ENCODE measurements at places on chromosomes 16 and 17.

GRCh38 chr16:5108505-5109158 is 11.0 kb upstream of the EEF2KMT start:
- DNase-seq: no peak

GRCh38 chr17:55303701-55304145 is 39.0 kb downstream of the HLF start:
- DNase-seq: no peak

GRCh38 chr17:9456330-9456729 is 119.3 kb downstream of the STX8 start:
- no peak for DNase-seq

GRCh38 chr16:57676553-57677085 is 8.5 kb downstream of the ADGRG3 start:
- no peak for DNase-seq

GRCh38 chr16:71264299-71264698 is 24.9 kb downstream of the CMTR2 start:
- peak; percentile 10 for DNase-seq

GRCh38 chr17:3558603-3559269 is 1.1 kb upstream of the TRPV3 start:
- DNase-seq: peak; percentile 47

DNA sequence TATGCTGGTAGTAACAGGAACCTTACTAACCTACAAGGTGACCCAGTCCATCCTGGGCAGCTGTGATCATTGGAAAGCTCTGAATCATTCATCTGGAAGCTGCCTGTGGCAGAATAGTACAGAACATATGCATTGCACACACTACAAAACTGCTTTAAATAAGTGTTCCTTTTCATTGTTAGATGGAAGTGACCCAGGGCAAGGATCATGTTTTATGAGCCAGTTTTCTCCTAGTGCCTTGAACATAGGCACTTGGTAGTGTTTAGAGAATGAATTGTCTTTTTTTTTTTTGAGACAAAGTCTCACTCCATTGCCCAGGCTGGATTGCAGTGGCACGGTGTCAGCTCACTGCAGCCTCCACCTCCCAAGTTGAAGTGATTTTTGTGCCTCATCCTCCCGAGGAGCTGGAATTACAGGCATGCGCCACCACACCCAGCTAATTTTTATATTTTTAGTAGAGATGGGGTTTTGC is 55.4 kb downstream of the TENT4B start:
- peak; percentile 55 for DNase-seq

GRCh38 chr17:61904094-61904710 is 23.6 kb downstream of the INTS2 start:
- no peak for DNase-seq

- DNase-seq: no peak
Measured at GRCh38 chr17:75098861-75099260, 10.9 kb upstream of the ARMC7 start.

- no peak for DNase-seq
Measured at GRCh38 chr16:75446416-75446815, 13.1 kb upstream of the CFDP1 start.

DNA sequence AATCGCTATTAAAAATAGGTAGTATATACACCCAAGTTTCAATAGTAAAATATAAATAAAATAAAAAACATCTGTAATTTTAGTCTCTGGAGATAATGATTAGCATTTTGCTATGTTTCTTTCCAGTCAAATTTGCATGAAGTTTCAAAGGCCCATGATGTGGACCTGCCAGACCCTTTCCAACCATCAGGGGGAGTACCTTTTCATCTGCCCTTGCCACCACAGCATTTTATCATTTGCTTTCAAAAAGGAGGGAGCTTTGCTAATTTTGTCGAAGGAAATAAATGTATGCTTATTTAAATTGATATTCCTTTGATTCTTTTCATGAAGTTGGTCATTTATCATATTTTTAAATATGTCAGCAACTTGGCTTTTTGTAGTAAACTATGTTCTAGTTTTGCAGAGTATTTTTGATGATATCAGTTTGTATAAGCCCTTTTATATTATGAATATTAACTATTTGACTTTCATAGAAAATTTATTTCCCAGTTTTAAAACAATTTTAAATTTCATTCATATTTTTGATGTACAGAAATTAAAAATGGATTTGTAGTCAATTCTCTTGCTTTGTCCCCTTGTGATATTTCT is 115.2 kb upstream of the NETO2 start:
- peak; percentile 29 for DNase-seq

GRCh38 chr16:13038591-13038990 is 137.2 kb downstream of the SHISA9 start:
- no peak for DNase-seq

DNA sequence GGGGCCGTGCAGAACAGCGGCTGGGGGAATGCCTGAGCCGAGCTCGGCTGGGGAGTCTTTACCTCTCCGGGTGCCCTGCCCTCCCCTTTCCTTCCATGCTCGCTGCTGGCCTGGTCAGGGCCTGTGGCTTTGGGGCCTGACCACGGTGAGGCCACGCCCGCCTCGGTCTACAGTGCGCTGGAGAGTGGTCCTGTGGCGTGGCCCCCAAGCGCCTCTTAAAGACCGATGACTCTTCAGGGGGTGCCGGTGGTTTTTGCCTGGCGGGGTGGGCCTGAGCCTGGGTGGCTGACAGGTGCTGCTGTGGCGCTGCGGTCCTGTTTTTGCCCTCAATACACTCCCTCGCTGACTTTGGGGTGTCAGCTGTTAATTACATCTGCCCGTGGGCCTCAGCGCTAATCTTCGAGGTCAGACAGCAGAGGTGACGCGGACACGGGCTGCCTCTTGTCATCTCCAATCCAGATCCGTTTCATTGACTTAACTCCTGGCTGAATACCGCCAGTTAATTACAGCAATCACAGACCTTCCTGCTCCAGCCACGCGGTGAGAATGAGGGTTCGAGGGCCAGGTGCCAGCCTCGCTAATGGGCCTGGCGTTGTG is 29.7 kb downstream of the GSE1 start:
- peak; percentile 43 for DNase-seq

- DNase-seq: no peak
Measured at GRCh38 chr17:62860962-62861873, 53.1 kb upstream of the MARCHF10 start.

DNA sequence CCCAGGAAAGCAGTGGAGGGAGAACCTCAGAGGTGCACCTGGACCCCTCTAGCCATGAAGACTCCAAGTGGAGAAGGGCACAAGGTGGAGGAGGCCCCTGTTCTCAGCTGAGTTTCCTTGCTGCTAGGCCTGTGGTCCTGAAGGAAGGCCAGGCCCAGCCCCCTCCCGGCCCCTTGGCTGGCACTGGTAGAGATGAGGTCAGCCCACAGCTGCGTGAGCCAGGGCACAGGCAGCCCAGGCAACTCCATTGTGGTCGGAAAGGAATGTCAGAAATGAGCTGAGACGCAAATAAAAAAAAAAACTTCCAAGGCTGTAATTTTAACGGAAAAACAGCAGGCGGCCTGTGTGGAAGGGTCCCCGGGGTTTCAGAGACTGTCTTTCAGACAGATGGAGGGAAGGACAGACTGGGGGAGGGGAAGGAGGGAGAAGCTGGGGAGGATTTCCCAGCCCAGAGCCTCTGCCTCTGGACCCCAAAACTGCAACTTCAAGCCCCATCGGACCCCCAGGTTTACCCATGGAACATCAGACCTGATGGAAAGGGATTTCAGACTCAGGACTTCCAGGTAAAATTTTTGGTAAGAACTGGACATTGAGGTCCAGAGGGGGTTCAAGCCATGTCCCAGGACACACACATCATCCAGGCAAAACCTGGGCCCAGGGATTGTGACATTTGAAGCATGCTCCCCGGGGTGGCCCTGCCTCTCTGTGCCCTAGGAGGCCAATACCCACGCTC is 25.6 kb upstream of the MRPS23 start:
- DNase-seq: peak; percentile 96

DNA sequence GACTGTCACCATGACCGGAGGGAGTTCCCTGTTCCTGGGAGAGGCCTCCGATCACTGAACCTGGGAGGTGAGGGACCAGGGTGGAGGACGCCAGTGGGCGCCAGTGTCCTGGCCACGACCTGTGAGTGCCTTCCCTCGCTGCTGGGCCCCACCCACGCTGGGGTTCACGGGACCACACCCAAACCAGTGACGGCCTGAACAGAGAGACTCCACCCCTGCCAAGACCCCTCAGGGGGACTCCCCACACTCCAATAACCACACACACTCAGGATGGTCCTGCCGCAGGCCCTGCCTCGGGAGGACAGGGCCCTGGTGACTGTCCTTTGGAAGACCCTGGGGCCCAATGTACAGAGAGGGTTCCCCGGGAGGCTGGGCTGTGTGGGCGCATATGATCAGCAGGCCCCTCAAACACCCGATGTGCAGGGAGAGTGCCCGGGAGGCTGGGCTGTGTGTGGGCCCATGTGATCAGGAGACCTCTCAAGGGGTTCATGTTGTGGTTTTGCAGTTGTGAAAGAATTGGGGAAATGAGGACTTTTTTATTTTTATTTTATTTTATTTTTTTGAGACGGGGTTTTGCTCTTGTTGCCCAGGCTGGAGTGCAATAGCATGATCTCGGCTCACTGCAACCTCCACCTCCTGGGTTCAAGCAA is 26.6 kb downstream of the TPSD1 start:
- no peak for DNase-seq

DNA sequence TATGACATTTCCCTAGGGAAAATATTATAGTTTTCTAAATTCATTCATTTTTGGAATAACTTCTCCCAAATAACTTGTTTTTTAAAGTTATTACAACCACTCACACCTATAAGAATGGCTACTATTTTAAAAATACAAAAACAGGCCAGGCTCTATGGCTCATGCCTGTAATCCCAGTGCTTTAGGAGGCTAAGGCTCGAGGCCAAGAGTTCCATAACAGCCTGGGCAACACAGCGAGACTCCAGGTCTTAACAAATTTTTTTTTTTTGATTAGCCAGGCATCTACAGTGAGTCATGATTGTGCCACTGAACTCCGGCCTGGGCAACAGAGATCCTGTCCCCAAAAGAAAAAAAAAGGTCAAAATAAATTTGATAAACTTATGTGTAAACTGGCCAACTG is 43.6 kb upstream of the YPEL2 start:
- no peak for DNase-seq

DNA sequence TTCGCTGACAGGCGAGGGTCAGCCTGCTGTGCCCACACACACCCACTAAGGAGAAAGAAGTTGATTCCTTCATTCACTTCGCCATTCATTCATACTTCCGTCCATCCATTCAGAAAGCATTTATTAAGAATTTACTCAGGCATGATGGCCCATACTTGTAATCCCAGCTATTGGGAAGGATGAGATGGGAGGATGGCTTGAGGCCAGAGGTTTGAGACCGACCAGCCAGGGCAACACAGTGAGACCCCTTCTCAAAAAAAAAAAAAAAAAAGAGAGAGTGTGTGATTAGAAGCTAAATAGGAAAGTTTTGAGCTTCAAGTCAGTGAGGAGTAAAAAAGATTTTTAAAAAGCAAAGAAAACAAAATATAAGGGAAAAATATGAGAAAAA is 8.7 kb downstream of the CES2 start:
- no peak for DNase-seq

DNA sequence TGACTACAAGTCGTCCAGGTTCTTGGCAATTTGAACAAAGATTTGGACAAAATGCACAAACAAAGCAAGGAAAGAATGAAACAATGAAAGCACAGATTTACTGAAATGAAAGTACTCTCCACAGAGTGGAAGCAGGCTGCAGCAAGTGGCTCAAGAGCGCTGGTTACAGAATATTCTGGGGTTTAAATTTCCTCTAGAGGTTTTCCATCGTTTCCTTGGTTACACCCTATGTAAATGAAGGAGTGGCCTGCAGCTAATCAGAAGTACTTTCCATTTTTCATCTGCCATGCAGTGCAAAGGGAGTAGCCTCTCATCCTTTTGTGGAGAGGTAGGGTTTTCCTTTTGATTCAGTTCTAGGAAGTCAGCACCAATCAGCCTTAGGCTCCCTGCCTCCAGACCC is 11.8 kb downstream of the STXBP4 start:
- no peak for DNase-seq

- no peak for DNase-seq
Measured at GRCh38 chr16:2675714-2676113, 6.6 kb upstream of the KCTD5 start.

GRCh38 chr17:17416400-17417360 is 60.1 kb upstream of the MED9 start:
- DNase-seq: peak; percentile 86

GRCh38 chr16:23901178-23902033 is 65.6 kb downstream of the PRKCB start:
- DNase-seq: peak; percentile 18

DNA sequence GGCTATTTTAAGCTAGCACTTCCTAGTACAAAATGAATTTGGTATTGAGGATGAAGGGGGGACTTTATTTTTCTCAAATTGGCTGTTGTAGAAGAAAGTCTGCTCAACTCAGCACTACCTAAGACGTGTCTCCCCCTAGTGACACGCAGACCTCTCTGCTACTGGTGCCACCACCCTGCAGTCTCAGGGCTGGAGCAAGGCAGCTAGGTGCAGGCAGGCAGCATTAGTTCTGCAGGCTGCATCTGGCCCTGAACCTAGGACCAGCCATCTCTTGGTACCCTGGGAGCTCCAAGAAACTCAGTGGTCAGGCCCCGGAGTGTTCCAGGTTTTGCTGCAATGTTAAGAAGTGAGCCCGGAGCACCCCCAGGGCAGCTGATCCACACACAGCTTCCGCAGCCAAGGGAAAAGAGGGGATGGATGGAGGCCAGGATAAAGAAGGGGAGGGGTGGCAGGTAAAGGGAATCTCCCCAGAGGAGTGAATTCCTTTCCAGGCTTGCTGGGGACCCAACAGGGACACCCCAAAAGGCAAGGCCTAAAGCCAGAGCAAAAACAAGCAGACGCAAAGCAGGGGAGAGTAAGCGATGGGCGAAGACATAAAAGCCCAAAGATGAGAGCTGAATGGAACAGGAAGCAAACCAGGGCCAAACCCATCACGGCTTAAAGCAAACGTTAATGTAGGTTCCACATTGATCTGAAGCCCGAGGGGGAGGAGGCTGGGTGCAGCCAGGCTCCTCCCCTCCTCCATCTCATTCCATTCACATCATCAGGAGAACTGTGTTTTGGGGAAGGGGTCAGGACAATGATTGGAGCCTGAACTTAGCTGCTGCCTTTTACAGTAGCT is 200.5 kb downstream of the ZFHX3 start:
- DNase-seq: peak; percentile 45

DNA sequence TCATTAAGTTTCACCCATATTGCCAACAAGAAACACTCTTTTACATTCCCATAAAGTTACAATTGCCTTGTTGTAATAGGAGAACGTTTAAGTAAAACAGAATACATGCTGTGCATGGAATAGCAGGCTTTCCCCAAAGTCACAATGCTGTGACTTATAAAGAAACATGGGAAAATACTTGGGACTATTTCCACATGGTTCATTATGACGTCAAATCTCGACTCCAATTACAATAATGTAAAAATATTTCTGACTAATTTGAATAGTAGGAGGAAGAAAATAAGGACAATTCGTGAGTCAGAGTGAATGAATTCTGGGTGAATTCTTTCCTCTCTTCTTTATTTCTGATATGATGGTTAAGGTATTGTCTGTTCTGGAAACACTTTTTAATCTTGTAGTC is 52.8 kb downstream of the CDH11 start:
- DNase-seq: no peak

- no peak for DNase-seq
Measured at GRCh38 chr16:49534901-49535610, 161.5 kb downstream of the C16orf78 start.

GRCh38 chr16:57001026-57001679 is 11.8 kb downstream of the NLRC5 start:
- no peak for DNase-seq

Measured in NCI-H69 (cell line).